Smooth muscle cell of the umbilical artery (primary cell): ENCODE measurements at places on chromosomes 7 and 10. TPM values are rescaled to one million over a fixed set of nuclear protein-coding genes. Genes with fewer than 3 reads are reported as not detected.

Gene RPEL1
- 0.09 TPM in 1 of 2 replicates, not detected in the other for total RNA-seq

Gene NRG3
- total RNA-seq, result under 0.01 TPM in 1 of 2 replicates, not detected in the other

Gene KIN
- total RNA-seq, result 7.7 and 8.4 TPM in 2 replicates

Gene IFIT5
- 18.4 and 19.7 TPM in 2 replicates for total RNA-seq

Gene PRKCQ
- under 0.01 and 0.55 TPM in 2 replicates for total RNA-seq

Gene TCF7L2
- 2.6 and 4.5 TPM in 2 replicates for total RNA-seq

Gene NYAP1
- total RNA-seq, result 0.83 and 1.2 TPM in 2 replicates

Gene CYP26C1
- 0.09 TPM in 1 of 2 replicates, not detected in the other for total RNA-seq

Gene GOLGA7B
- not detected in 2 replicates for total RNA-seq

Gene PRKAR2B
- 4.7 and 6.8 TPM in 2 replicates for total RNA-seq

Gene FAM241B
- total RNA-seq, result 0.89 and 1.3 TPM in 2 replicates

Gene CCDC172
- not detected in 2 replicates for total RNA-seq

Gene CUEDC2
- 36.8 and 49.1 TPM in 2 replicates for total RNA-seq

Gene CDHR3
- total RNA-seq, result 1.2 TPM in 2 replicates

Gene SORBS1
- total RNA-seq, result 12.5 and 20.9 TPM in 2 replicates

Gene APBB1IP
- total RNA-seq, result not detected in 2 replicates

Gene OR9A2
- total RNA-seq, result not detected in 2 replicates

Gene AMPH
- 1.4 and 2.4 TPM in 2 replicates for total RNA-seq

Gene GPR26
- total RNA-seq, result not detected in 2 replicates

Gene GHRHR
- not detected in 2 replicates for total RNA-seq

Gene DNAJC12
- 5.1 and 13.1 TPM in 2 replicates for total RNA-seq

Gene GCK
- 0.30 TPM in 1 of 2 replicates, not detected in the other for total RNA-seq

Gene C10orf67
- total RNA-seq, result 0.18 TPM in 1 of 2 replicates, not detected in the other

Gene BAMBI
- total RNA-seq, result 9.8 and 128 TPM in 2 replicates

Gene NPC1L1
- under 0.01 TPM in 1 of 2 replicates, not detected in the other for total RNA-seq
